ENCODE measurements at places on chromosomes 16 and 17.

- DNase-seq, result peak; percentile 33
Observed at GRCh38 chr17:41666237-41666641, 22.4 kb upstream of the EIF1 start.

DNA sequence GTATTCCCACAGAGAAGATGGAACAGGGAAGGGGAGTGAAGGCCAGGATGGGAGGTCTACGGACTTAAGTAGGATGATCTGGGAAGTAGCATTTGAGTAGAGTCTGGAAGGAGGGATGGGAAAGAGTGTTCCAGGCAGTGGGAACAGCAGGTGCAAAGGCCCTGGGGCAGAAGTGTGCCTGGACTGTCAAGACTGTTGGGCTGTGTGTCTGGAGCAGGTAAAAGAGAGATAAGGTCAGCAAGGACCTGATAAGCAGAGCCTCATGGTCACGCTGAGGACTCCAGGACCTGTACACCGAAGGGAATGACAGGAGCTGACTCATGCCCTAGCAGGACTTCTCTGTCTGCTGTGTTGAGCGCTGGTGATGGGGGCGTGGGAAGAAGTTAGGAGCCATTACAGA is 723 bp upstream of the CARD14 start:
- no peak for DNase-seq

GRCh38 chr17:19285213-19285900 is 48.2 kb downstream of the EPN2 start:
- DNase-seq, result no peak

GRCh38 chr17:32103476-32104113 is 38.7 kb upstream of the RHOT1 start:
- peak; percentile 40 for DNase-seq

- no peak for DNase-seq
Observed at GRCh38 chr16:10309271-10309932, 76.5 kb upstream of the ATF7IP2 start.

- no peak for DNase-seq
Observed at GRCh38 chr16:69307091-69307490, 4.1 kb upstream of the VPS4A start.

- no peak for DNase-seq
Observed at GRCh38 chr16:26447570-26447969, 619.2 kb upstream of the C16orf82 start.

- DNase-seq, result no peak
Observed at GRCh38 chr17:49513641-49514040, 18.5 kb downstream of the NGFR start.

GRCh38 chr17:45385331-45385997 is 47.2 kb downstream of the ARHGAP27 start:
- DNase-seq, result peak; percentile 83

- DNase-seq, result no peak
Observed at GRCh38 chr17:28657756-28658155, 4.0 kb downstream of the SDF2 start.

GRCh38 chr16:22402191-22402590 is 27.8 kb upstream of the CDR2 start:
- DNase-seq, result no peak
